ENCODE measurements at places on chromosomes 11 and 22. TPM values are rescaled to one million over a fixed set of nuclear protein-coding genes. Genes with fewer than 3 reads are reported as not detected.

DNA sequence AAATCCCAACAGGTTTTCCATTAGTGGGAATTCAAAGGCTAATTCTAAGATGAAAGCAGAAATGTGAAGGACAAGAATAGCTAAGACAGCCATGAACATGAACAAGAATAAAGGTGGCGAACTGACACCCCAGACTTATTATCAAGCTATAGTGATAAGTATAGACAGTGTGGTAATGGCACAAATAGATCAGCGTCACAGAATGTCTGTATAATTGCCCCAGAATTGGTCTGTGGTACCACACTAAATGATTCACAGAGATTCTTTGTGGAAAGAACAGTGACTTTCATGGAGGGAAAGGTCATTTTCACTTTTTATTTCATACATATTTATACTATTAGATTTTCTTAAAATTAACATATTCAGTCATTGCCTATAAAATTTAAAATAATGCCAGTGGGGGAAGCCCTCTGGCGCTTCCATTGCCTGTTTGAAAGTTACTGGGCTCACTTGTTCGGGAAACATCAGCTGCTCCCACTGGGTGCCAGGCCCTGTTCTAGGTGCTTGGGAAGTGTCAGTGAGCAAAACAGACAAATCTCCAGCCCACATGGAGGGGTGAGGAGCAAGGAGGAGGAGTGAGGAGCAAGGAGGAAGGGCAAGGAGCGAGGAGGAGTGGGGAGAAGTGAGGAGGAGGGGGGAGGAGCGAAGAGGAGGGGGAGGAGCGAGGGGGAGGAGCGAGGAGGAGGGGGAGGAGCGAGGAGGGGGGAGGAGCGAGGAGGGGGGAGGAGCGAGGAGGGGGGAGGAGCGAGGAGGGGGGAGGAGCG is 11.3 kb upstream of the NLRP6 start:
- H3K27me3 ChIP-seq: no peaks in the 10 kb centered on the region
- H3K4me3 ChIP-seq: no peak overlapping the region
- DNase-seq: peak; percentile 27
- peaks cover 16% of the 10 kb centered on the region for H3K4me1 ChIP-seq
- H3K36me3 ChIP-seq: no peaks in the 10 kb centered on the region

GRCh38 chr11:132528181-132528580 is 1004.1 kb downstream of the OPCML start:
- no peak overlapping the region for H3K27ac ChIP-seq
- no peak overlapping the region for H3K4me3 ChIP-seq
- no peaks in the 10 kb centered on the region for H3K4me1 ChIP-seq
- no peaks in the 10 kb centered on the region for H3K36me3 ChIP-seq
- no peak for DNase-seq

- peak overlapping the region; percentile 55 for H3K4me3 ChIP-seq
- H3K27me3 ChIP-seq: peaks cover 4% of the 10 kb centered on the region
- no peak for DNase-seq
Observed at GRCh38 chr11:128691802-128692752, 1.8 kb upstream of the FLI1 start.

The OR5B17 gene
- not detected for total RNA-seq

DNA sequence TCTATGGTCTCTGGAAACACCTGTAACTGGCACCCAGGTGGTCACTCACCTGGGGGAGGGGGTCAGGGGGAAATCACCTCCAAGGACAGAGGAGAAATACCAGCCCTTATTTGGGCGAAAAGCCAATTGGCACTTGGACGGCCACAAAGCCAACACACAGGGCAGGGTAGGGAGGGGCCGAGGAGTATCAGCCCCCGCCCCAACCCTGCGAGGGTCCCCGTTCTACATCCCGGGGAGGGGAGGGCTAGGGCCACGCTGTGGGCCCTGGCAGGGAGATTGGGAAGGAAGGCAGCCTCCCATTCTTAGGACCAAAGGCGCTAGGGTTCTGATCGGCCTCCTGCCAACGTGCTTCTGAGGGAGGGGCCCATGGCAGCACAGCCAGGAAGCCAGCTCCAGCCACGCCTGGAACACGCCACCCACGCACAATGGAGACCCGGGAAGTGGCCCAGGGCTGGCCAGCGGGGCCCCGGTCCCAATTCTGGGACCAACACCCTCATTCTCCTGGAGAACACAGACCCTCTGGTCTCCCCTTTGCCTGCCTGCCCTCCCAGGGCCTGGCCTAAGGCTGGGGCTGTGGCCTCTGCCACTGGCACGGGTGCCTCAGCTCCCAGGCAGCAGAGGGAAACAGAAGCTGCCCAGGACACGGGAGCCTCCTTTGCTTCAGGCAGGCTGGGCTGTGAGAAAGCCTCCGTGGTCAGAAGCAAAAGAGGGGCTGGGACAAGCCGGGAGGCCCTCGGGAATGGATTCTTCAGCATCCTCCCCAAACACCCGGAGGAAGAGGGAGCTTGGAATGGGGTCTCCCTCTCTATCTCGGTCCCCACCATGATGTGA is 7.4 kb downstream of the CBX6 start:
- no peak overlapping the region for H3K4me3 ChIP-seq
- H3K36me3 ChIP-seq: peaks cover 15% of the 10 kb centered on the region
- H3K4me1 ChIP-seq: no peaks in the 10 kb centered on the region
- no peaks in the 10 kb centered on the region for H3K27me3 ChIP-seq

The SYT12 gene
- total RNA-seq: 2.4 TPM

The POU2AF1 gene
- total RNA-seq: not detected

- no peak for DNase-seq
- no peaks in the 10 kb centered on the region for H3K36me3 ChIP-seq
- H3K4me1 ChIP-seq: no peaks in the 10 kb centered on the region
- no peak overlapping the region for H3K27ac ChIP-seq
- H3K27me3 ChIP-seq: no peaks in the 10 kb centered on the region
- no peak overlapping the region for H3K4me3 ChIP-seq
Observed at GRCh38 chr11:119529063-119529845, 106.3 kb upstream of the THY1 start.

The PNPLA5 gene
- not detected for total RNA-seq

DNA sequence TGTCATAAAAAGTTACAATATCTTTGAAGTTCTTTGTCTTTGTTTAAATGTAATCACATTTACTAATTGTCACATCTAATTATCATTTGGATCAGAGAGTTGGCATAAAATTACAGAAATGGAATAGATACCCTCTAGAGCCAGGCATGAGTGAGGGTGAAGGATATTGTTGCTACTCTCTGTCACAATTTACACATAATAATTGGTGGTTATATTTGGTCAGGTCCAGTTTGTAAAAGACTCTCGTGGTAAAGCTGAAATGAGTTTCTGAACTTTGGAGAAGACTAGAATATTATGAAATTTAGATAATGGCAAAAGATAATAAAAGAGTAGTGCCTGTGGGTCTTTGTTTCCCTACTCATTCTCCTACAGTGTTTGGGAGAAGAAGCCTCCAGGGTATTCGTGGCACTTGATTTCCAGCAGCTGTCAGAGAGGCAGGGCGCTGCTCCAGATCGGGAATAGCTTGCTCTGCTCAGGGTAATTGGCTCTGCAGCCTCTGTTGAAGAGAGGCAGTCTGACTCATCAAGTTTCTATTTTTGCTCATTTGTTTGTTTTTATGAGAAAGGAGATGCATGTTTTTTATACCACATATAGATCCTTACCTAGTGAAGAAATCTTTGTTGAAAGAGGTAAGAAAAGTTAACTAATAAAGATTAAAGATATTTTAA is 349.9 kb downstream of the CNTN5 start:
- H3K36me3 ChIP-seq: no peaks in the 10 kb centered on the region
- DNase-seq: no peak
- no peak overlapping the region for H3K4me3 ChIP-seq
- no peak overlapping the region for H3K27ac ChIP-seq
- H3K4me1 ChIP-seq: no peaks in the 10 kb centered on the region
- H3K27me3 ChIP-seq: no peaks in the 10 kb centered on the region

GRCh38 chr11:45926536-45927331 is 4.3 kb downstream of the LARGE2 start:
- DNase-seq: no peak
- H3K27me3 ChIP-seq: no peaks in the 10 kb centered on the region
- peaks cover 22% of the 10 kb centered on the region for H3K4me1 ChIP-seq
- H3K4me3 ChIP-seq: no peak overlapping the region

The PLAAT5 gene
- total RNA-seq: 15.3 TPM

DNA sequence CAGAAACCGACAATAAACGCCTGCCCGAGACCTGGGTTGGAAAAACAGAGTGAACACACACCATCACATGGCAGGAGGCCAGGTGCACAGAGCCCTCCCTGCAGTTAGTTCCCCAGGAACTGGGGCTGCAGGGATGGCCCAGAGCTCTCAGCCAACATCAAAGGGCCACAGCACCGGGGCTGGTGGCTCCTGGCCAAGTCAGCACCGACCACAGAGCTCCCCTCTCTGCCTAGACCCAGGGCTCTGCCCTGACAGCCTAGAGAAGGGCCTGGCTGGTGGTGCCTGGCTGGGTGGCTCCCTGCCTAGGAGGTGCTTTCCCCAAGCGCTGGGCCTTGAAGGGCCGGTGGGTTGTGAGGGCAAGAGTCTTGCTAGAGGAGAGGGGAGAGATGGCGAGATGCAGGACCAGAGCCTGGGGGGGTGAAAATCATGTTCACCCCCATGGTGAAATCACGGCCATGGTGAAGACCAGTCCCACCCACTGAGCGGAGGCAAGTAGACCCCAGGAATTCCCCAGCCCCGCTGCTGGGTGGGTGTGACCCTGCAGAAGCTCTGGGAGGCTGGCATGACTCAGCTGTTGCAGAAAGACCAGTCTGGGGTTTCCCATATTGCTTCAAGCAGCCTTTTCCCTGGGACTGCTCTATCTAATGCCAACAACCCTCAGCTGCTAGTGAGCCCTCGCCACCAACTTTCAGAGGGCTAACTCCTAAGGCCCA is 7.2 kb upstream of the BID start:
- H3K4me3 ChIP-seq: no peak overlapping the region
- H3K27ac ChIP-seq: no peak overlapping the region
- DNase-seq: no peak
- no peaks in the 10 kb centered on the region for H3K27me3 ChIP-seq

GRCh38 chr22:26851125-26851524 is 193.7 kb downstream of the MIAT start:
- H3K27ac ChIP-seq: no peak overlapping the region
- DNase-seq: no peak
- no peak overlapping the region for H3K4me3 ChIP-seq
- H3K36me3 ChIP-seq: no peaks in the 10 kb centered on the region
- no peaks in the 10 kb centered on the region for H3K27me3 ChIP-seq

The HEPHL1 gene
- total RNA-seq: not detected

The ADM gene
- 159 TPM for total RNA-seq

The MICAL3 gene
- total RNA-seq: 47.1 TPM

The FAM181B gene
- total RNA-seq: 1.5 TPM

The KCNA4 gene
- total RNA-seq: 0.30 TPM

DNA sequence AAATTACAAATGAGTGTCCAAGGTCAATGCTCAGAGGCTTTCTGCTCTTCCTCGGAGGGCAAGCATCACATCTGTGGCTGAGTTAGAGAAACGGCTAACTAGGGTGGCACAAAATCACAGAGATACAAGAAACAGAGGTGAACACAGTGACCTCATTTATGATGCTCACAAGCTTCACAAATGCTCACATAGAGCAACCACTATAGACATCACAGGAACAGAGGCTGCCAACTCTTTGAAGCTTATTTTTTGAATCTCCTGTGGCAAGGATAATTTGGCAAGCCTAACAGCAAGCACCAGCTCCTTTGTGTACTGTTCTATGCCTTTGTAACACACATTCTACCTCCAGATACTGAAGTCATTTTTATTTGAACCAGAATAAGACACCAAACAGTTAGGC is 416.5 kb upstream of the DDI1 start:
- H3K4me3 ChIP-seq: no peak overlapping the region
- H3K27me3 ChIP-seq: no peaks in the 10 kb centered on the region
- no peak for DNase-seq
- H3K27ac ChIP-seq: no peak overlapping the region
- no peaks in the 10 kb centered on the region for H3K36me3 ChIP-seq
- H3K4me1 ChIP-seq: no peaks in the 10 kb centered on the region

The SESN3 gene
- total RNA-seq: 79.1 TPM

DNA sequence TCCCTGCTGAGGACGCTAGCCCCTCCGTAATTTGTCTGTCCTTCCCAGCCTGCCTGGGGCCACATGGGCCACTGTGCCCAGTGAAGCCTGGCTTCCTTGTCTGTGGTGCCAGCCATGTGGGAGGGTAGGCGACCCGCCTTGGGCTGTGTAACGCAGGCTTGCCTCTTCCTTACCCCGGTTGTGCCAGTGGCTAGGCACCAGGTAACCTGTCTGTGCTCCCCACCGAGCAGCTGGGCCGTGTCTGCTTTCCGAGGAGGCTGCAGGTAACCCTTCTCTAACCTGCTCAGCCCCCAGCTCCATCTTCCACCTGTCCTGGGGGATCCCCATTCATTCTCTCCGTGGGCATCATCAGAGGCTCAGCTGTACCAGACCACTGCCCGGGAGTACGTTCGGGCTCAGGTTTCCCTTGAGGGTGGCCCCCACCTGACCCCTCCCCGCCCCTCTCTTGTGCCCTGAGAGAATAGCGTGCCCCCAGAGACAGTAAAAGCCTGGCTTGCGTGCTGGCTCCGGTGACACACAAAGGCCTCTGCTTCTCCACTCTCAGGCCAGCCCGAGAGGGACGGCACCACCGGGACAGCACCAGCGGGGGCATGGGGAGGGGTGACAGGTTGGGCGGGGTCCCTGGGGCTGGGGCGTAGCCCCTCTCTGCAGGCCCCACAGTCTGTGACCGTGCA is 79.1 kb downstream of the CDKN1C start:
- no peaks in the 10 kb centered on the region for H3K27me3 ChIP-seq
- DNase-seq: no peak
- no peak overlapping the region for H3K4me3 ChIP-seq
- H3K4me1 ChIP-seq: peaks cover 53% of the 10 kb centered on the region
- H3K36me3 ChIP-seq: no peaks in the 10 kb centered on the region

- DNase-seq: no peak
- no peaks in the 10 kb centered on the region for H3K36me3 ChIP-seq
- no peak overlapping the region for H3K4me3 ChIP-seq
- H3K27me3 ChIP-seq: no peaks in the 10 kb centered on the region
- H3K4me1 ChIP-seq: peaks cover 16% of the 10 kb centered on the region
Observed at GRCh38 chr11:68954836-68955606, 25.8 kb downstream of the MRGPRD start.

GRCh38 chr22:22558972-22559603 is at the start of gene PRAME:
TSS of gene PRAME (minus strand) at chr22:22559265. CDS start at chr22:22556832, 2,433 bp downstream.
- no peak within 1 kb of the TSS for H3K4me3 ChIP-seq
- no peak within 1 kb of the TSS for H3K27ac ChIP-seq
- DNase-seq: peak; percentile 8
- H3K27me3 ChIP-seq: no peaks in the 10 kb centered on the region
- no peaks in the 10 kb centered on the region for H3K36me3 ChIP-seq

DNA sequence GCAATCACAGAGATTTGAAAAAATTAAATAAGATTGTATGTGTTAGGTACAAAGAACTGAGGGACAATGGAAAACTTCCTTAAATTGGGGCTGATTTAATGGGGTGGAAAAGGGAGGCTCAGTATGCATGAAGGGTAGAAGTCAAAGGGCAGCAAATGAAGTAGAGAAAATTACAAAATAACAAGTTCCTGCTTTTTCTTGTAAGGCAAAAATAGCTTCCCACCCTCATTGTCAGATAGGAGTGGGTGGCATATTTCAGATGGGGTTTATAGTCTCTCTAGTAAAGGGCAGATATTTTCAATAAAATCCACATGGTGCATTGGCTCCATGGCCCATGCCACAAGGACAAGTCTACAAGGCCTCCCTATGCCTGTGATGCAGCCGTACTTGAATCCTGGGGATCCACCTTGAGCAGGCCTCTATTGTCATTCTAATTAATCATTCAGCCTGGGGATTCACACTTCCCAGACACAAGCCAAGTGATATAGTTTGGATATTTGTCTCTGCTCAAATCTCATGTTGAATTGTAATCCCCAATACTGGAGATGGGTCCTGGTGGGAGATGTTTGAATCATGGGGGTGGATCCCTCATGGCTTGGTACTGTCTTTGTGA is 36.7 kb upstream of the SESN3 start:
- no peaks in the 10 kb centered on the region for H3K27me3 ChIP-seq
- no peak for DNase-seq
- H3K4me3 ChIP-seq: no peak overlapping the region
- H3K36me3 ChIP-seq: no peaks in the 10 kb centered on the region
- H3K27ac ChIP-seq: no peak overlapping the region
